ENCODE measurements at places on chromosomes 2 and 18.

DNA sequence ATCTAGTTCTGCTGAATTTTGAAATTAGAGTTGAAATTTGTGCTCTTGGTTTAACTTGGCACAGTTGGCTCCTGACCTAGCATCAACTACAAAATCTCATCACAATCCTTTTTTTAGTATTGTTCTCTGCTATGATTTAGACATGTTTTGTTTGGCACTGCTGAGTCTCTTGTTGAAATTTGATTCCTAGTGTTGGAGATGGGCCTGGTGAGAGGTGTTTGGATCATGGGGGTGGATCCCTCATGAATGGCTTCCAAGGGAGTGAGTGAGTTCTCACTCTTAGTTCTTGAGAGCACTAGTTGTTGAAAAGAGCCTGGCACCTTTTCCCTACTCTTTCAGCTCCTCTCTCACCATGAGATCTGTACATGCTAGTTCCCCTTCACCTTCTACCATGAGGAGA lies 605.6 kb upstream of the SLC39A10 start:
- DNase-seq: no peak

- no peak for DNase-seq
Measured at GRCh38 chr2:226643030-226643945, 156.3 kb downstream of the IRS1 start.

DNA sequence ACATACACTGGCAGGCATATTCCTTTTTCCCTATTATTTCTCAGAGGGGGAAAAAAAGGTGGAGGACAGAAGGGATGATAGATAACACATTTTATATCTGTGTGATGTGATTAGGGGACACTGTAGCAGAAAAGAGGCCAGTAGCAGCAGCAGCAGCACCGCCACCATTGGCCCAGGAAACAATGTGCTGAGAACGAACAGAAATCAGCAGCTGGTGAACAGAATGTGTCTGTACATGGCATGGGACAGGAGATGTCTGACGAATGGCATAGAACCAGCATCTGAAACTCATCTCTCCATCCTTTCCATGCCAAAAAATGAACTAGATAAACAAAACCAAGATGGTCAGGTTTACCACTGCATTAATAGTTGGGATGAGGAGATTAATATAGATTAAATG lies 936.1 kb upstream of the ACVR2A start:
- DNase-seq: no peak

DNA sequence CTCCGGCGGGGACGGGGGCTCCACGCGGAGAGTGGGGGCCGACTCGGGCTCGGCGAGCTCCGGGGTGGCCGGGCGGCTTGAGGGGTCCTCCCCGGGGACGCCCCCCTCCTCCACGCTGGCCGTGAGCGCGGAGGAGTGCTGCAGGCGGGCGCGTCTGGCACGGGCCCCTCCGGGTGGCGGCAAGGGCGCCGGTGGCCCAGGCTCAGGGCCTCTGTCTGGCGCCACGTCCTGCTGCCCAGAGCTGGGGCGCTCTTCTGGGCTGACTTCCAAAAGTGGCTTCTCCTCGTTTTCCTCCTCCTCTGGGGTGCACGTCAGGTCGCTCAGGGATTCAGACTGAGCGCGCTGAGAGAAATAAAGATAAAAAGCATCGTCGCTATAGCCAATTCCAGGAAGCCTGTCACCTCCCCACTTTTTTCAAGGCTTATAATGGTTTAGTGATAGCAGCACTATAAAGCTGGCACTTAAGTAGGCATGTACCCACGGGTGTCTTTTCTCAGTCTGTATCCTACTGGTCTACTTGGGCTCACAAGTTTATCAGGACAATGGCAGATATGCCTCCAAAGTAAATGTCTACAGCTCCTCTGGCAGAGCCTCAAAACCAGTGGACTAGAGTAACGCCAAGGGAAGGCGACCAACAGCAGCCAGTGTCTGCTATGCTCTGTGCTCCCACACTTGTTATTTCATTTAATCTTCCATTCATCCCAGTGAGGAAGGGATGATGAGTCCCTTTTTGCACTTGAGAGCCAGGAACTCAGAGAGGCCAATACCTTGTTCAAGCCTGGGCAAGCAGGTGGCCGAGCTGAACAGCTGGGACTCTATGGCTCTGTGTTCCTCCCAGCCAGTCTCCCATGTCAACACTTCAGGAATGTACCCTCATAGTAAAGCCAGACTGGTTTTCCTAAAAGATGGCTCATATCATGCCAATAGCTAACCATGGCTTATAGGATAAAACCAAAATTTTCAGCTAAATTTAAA lies 92.6 kb upstream of the MGAT4A start:
- DNase-seq: no peak

GRCh38 chr2:205259121-205259520 lies 423.2 kb upstream of the NRP2 start:
- no peak for DNase-seq

- no peak for DNase-seq
Measured at GRCh38 chr2:197011801-197012641, 85.5 kb upstream of the PGAP1 start.

DNA sequence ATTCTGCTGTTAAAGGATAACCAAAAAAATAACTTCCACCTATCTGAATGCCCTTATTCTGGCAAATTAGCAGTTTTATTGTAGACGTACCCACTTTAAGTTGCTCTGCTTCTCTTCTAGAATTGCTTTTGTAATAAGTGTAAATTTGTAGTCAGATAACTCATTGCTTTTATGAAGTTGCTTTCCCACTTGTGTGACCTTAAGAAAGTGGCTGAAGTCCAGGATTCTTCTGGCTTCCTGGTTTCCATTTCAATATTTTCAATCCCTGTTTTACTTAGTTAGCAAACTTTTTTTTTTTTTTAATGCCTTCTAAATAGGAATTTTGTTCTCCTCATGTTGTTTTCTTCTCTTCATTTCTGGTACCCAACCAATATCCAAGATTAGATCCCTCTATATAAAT lies 59.8 kb downstream of the GLS start:
- DNase-seq: no peak

- no peak for DNase-seq
Measured at GRCh38 chr2:160667811-160668210, 174.2 kb upstream of the RBMS1 start.

DNA sequence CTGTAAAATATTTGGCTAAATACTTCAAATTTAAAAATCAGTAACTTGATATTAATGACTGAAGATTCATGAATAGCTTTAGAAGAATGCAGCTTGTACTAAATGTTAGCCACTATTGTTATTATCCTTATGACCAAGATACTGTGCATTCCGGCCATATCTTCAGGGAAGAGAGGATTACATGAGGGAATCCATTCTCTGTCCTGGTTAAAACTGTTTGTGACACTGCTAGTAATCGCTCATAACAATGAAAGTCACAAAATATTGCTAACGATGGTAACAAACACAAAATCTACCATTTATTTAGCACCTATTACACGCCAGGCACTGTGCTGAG lies 217.7 kb downstream of the PRKCE start:
- no peak for DNase-seq

- no peak for DNase-seq
Measured at GRCh38 chr2:237966250-237966564, 607 bp upstream of the UBE2F start.

- DNase-seq: peak; percentile 43
Measured at GRCh38 chr2:218397820-218398436, 1.7 kb upstream of the CTDSP1 start.

DNA sequence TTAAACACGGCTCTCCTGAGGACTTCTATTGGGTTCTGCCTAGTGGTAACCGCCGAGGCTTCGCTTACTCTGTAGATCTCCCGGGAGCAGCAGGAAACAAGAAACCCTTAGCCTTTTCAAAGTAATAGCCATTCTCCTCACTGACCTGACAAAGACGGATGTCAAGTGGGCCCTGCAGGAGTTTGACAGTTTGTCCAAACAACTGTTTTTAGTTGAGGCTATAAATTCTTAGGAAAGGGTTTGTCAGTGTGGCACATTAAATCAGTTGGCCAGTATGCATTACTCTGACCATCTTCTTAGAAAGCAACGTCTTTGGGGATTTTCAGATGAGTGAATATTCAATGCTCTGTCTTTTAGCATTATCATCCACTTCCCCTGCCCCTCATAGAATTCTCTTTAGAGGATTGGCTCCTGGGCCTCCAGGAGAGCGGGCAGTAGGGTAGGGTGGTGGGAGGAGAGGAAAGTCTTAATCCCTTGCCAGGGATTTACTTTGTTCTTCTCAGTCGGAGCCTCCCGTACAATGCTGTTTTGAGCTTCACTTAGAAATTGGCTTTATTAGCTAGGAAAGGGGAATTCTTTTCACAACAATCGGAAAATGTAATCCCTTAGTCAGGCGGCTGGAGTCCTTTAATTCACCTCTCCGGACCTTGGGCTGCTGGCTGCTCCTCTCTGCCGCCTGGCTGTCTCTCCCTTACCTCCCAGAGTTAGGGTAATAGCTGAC lies 13.3 kb upstream of the C18orf32 start:
- DNase-seq: no peak

DNA sequence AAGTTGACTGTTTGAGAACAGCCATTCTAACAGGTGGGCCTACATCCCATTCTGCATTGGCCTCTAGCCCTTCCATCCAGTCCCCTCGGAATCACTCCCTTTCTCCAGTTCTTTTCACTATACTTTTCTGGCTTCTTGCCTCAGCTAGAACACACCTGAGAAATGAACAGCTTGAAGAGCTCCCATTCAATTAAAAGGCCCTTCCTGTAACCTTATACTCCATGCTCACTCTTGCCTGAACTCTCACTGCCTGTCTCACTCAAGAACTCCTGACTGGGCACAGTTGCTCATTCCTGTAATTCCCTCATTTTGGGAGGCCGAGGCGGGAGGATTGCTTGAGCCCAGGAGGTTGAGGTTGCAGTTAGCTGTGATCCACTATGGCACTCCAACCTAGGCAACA lies 23.6 kb downstream of the CHRNA1 start:
- DNase-seq: no peak

DNA sequence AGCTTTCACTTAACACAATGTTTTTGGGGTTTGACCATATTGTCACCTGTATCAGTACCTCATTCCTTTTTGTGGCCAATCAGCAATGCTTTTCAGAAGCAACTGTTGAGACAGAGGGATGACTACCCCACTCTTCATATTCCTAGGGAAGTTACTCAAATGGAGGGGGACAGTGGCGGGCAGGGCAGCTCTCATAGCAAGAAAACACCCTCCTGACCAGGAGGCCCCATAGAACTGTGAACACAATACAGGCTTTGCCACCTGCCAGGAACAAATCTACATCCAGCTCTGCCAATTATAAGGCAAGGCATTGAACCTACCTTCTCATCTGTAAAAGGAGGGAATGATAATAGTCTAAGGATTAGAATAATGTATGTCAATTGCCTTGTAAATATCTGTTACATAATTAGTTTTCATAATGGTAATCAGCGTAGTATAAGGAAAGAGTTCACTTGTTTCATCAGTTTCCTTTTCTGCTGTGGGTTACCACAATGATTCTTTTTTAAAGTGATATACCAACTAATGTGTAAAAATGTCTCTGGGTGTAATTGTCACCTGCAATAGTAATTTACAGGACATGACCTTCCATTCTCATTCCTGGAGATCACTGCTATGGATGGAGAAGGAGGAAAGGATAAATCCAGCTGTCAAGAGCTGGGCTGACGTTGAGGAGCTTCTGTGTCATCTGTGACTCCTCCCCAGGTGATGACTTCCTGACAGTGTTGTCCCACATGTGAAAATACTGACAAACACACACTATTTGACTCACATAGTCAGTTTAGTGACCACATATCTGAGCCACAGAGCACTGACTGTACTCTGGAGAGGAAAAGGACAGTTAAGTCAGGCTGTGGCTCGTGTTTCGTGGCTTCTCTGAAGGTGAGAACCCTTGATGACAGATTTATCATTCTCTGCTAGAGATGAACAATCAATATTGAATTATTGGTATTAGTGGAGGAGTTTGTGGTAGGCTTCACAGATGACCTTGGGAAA lies 13.5 kb downstream of the ALPK2 start:
- DNase-seq: peak; percentile 4

- DNase-seq: no peak
Measured at GRCh38 chr18:29465526-29465925, 1288.6 kb upstream of the CDH2 start.

GRCh38 chr18:9869715-9870430 lies 15.9 kb upstream of the TXNDC2 start:
- no peak for DNase-seq

DNA sequence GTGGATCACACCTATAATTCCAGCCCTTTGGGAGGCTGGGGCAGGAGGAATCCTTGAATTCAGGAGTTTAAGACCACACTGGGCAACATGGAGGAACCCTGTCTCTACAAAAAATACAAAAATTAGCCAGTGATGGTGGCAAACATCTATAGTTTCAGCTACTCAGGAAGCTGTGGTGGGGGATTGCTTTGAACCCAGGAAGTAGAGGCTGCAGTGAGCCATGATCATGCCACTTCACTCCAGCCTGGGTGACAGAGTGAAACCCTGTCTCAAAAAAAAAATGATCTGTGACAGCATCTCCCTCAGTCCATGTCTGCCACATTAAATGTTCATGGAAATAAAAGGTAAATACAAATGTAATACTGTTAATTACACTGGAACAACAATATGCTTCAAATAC lies 121.4 kb upstream of the COL5A2 start:
- no peak for DNase-seq

DNA sequence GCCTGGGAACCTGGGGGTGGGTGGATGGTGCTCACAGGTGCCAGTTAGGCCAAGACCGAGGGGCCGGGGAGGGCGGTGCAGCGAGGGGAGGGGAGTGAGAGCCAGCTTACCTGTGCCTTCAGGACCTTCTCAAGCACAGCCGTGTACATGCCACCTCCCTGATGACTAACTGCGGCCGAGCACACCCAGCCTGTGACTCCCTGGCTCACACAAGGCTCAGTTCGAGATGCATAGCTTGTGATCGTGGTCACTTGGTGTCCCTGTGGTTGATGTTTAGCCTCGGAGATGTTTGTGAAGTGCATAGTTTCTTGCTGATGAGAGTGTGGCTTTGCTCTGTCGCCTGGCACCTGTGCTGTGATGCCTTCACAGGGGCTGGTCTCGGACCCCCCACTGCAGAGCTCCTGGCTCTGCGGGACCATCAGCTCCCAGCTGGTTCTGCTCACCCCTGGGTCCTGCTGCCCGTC lies 84.5 kb upstream of the ODC1 start:
- DNase-seq: no peak

- DNase-seq: no peak
Measured at GRCh38 chr2:46187112-46187618, 110.0 kb upstream of the EPAS1 start.

- DNase-seq: no peak
Measured at GRCh38 chr2:16012626-16013358, 72.4 kb downstream of the MYCN start.

GRCh38 chr2:223729781-223730180 lies 107.6 kb downstream of the AP1S3 start:
- no peak for DNase-seq

- DNase-seq: no peak
Measured at GRCh38 chr2:77458216-77458615, 64.0 kb downstream of the LRRTM4 start.

- no peak for DNase-seq
Measured at GRCh38 chr2:99615247-99615771, 125.5 kb upstream of the REV1 start.

DNA sequence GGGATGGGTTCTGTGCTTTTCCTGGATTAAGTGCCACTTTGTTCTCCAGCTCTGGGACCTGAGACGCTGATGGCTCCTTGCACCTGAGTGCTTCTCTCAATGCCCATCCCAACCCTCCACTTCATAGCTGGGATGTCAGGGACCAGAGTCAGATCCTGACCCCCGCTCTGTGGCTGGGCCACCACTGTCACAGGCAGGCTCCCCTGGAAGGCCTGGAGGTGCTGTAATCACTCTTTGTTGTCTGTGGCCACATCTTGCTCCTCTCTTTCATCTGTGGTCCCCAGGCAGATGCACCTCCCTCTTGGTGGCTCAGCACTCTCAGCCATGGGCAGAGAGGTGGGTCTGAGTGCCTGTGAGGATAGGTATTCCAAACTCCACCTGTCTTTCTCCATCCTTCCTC lies 62.4 kb downstream of the CAPN13 start:
- DNase-seq: no peak

GRCh38 chr18:51128533-51128932 lies 68.9 kb downstream of the MEX3C start:
- DNase-seq: no peak

Data from activated CD8-positive, alpha-beta memory T cell treated with anti-CD3 and anti-CD28 coated beads for 1 hour (primary cell).